ENCODE measurements at places on chromosomes 3 and 15. TPM values are rescaled to one million over a fixed set of nuclear protein-coding genes. Genes with fewer than 3 reads are reported as not detected.
A peak's percentile ranks its signal among the peaks of the same experiment; 100 is the strongest.

Gene CCDC54
- 0.54 TPM for total RNA-seq

Gene HERC2
- 85.7 TPM for total RNA-seq

Gene TIPIN
- 16.0 TPM for total RNA-seq

Gene COL6A6
- 5.4 TPM for total RNA-seq

Gene SH2D7
- total RNA-seq, result not detected

Gene ARIH1
- total RNA-seq, result 52.6 TPM

Gene ABCF3
- total RNA-seq, result 52.9 TPM

Gene SETD5
- total RNA-seq, result 100.0 TPM

Gene TMEM44
- total RNA-seq, result 24.3 TPM

DNA sequence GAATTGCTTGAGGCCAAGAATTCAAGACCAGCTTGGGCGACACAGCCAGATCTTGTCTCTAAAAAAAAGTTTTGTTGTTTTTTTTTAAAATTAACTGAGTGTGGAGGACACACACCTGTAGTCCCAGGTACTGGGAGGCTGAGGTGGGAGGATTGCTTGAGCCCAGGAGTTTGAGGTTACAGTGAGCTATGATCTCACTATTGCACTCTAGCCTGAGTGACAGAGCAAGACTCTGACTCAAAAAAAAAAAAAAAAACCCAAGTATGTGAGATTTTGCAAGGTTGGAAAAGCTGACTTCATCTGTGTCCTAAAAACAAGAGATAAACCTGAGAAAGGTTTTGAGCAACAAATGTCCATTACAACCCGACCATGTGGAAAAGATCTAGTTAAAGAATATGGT, 5.4 kb upstream of the TOPBP1 start:
- no peak for DNase-seq

GRCh38 chr3:131976448-131976847, 58.4 kb downstream of the CPNE4 start:
- no peak for DNase-seq

GRCh38 chr3:66338927-66339326, 118.1 kb downstream of the SLC25A26 start:
- no peak for DNase-seq

DNA sequence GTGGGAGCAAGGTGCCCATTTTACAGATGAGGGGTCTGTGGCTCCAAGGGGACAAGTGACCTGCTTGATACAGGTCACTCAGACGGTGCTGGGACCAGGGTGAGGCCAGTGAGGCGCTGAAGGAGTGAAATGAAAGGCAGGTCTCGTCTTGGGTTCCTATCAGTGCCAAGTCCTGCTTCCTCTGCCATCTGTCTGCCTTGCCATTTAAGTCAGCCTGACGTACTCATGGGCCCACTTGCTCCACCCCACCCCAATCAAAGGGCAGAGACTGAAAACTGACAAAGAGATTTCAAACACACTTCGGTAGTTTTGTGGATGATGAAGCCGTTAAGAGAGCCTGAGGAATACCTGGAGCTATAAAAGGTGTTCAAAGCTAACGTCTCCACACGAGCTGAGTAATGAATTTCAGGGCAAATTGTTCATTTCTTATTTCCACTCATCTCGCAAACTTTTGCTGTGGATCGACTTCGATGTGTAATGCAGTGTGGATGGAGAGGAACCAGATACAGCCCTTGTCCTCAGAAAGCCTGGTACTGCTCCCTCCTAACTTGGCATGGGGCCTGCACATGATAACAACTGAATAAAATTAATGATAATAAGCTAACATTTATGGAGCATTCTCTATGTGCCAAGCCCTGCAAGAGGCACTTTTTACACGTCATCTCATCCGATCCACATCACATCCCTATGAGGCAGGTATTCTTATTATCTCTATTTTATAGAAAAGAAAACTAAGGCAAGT, 36.6 kb downstream of the ATP2B2 start:
- DNase-seq, result peak; percentile 92

DNA sequence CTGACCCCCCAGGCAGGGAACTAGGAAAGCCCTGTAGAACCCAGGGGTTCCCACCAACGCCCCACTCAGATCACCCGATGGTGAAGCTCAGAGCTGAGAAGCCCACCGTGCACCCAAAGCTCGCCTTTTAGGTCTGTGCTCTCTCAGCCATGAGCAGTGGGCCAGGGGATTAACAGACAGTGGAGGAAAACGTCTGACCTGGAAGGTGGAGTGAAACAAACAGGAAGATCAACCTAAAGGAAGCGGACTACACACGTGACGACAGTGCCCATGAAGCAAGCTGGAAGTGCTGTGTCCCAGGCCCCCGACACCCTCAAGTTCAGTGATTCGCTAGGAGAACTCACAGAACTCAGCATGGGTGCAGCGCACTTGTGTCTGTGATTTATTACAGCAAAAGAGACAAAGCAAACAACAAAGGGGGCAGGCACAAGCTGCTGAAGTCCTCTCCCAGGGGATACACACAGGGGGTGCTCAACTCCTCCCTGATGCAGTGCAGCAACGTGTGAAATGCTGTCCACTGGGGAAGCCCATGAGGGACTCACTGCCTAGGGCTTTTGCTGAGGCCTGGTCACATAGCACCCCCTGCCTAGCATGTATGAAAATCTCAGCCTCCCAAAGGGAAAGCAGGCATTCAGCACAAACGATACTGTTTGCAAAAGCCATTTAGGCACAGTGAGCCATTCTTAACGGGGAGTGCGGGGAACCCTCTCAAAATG, 43.5 kb downstream of the CFAP92 start:
- no peak for DNase-seq

GRCh38 chr3:164332831-164333802, 745.2 kb downstream of the SI start:
- DNase-seq, result no peak

All from cerebellum (tissue), 4 donors.